ENCODE measurements at places on chromosomes 6 and 20. TPM values are rescaled to one million over a fixed set of nuclear protein-coding genes. Genes with fewer than 3 reads are reported as not detected.

DNA sequence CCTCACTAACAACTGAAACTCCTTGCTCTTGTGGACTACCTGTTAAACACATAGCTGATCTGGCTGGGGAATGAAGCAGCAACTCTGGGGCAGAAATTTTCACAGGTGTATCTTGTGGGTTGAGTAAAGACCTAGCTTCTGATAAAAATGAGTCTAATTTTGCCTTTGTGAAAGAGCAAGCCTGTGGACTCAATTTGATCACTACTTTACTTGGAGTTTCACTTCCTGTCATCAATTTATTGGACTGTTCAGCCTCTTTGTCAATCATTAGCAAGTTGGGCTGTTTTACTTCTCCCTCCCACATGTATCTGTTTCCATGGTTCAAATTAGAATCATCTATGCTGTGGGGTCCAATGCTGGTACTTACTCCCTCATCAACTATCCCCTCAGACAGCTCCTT is 29.6 kb upstream of the CRIP3 start:
- DNase-seq, result no peak

The SAMD10 gene
- 0.83 TPM for total RNA-seq

DNA sequence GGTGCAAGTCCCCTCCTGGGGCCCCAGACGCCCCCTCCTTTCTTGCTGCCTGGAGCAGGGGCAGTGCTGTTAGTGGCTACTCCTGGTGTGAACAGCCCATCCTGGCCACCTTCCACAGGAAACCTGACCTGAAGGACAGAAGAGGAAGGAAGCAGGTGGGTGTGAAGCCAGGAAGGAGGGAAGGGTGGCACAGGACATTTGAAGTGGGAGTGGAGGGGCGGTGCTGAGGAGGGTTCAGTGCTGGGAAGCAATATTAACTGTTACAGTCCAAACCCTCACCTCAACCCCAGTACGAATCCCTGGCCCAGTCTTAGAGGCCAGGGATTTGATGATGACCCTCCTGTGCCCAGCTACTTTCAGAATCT is 766 bp downstream of the PRICKLE4 start:
- no peak for DNase-seq

The OPN5 gene
- not detected for total RNA-seq

DNA sequence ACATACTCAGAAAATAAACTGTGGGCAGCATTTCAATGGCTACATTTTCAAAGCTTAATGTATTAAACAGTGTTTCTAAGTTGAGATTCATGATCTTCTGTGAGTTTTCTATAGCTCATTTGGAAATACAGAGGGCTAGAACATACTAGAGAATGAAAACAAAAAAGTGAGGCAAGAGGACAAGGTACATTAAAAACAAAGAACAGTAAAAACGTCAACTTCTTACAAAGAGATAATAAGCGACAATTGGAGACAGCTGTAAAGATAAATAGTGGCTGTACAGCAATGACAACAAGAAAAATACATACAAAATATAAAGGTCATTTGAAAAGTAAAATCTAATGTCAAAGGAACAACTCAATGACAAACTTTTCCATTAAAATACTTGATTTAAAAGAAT is 94.3 kb downstream of the REV3L start:
- no peak for DNase-seq

- DNase-seq, result no peak
Measured at GRCh38 chr20:64278317-64278681, 22.8 kb downstream of the PCMTD2 start.
